NAMALWA (cell line): ENCODE measurements at places on chromosomes 6 and 20.

- no peak for DNase-seq
These were observed at the start of gene TMEM239 for GRCh38 chr20:2816030-2816582. TMEM239 (plus strand) TSS chr20:2816364; CDS start chr20:2816555, 191 bp downstream.

- DNase-seq: no peak
These were observed 38.0 kb downstream of the VGLL2 start for GRCh38 chr6:117303323-117303722.

GRCh38 chr20:48198929-48199451 lies 413.7 kb upstream of the SULF2 start:
- no peak for DNase-seq

DNA sequence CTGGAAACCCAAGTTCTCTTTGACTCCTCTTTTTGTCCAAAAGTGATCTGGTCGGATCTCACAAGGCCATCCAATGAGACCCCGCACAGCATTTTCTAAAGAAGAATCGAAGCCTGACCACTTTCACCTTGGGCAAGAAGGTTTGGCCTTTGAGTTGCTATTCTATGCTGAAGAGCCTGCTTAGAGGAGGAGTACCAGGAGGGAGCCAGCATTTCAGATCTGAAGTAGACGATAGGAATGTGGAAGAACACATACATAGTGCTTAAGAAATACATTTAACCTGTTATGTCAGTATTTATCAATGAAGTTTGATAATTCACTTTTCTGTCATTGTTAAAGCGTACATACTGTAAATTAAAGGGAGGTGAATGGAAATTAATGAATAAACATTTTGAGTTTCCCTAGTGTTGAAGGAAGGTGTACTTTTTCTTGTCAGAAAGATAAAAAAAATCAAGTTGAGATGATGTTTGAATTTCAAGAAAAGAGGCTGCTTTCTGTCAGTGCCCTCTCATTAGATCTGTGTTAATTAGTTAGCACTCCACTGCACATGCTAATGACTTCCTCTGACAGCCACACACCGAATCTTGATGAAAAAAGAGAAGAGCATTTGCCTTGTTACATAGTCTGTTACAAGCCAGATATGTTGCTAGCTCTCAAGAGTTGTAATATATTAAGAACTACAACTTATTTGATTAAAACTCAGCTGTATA lies 10.9 kb upstream of the TDRD6 start:
- no peak for DNase-seq

GRCh38 chr6:13493147-13493546 lies 5.7 kb upstream of the GFOD1 start:
- no peak for DNase-seq

DNA sequence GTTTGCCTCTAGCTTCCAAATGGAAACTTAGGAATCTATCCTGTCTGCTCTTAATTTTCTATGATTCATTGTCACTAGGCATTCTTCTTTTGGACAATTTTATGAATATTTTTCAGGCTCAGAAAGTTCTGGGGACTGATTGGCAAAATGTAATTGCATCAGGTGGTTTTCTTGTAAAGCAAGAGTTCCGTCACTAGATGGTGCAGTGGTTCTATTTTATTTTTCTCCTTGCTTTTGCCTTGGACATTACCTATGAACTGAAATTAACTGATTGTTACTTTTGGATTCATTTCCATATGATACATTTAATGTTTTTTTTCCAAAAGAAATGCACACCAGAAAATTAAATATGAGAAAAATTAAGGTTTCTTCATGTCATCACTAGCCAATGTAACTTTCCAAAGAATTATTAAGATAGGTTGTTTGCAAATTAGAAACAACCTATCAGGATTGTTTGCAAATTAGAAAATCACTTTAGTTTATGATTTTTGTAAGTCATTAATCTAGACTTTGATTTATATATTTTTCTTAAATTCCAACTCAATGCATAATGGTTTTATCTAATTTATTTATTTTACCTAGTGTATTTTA lies 48.0 kb downstream of the TMEM170B start:
- peak; percentile 66 for DNase-seq

GRCh38 chr6:137970368-137970767 lies 103.3 kb downstream of the TNFAIP3 start:
- no peak for DNase-seq

- DNase-seq: no peak
These were observed 548 bp downstream of the PERP start for GRCh38 chr6:138106665-138107077.

GRCh38 chr6:132490024-132490423 lies 22.9 kb downstream of the STX7 start:
- peak; percentile 43 for DNase-seq

- no peak for DNase-seq
These were observed 4.6 kb downstream of the RAET1G start for GRCh38 chr6:149918151-149918905.
